ENCODE measurements at places on chromosomes 4 and X. TPM values are rescaled to one million over a fixed set of nuclear protein-coding genes. Genes with fewer than 3 reads are reported as not detected.

GRCh38 chr4:79334783-79335182 lies 8.9 kb upstream of the NAA11 start:
- H3K27ac ChIP-seq, result no peak overlapping the region
- DNase-seq, result no peak
- no peaks in the 10 kb centered on the region for H3K27me3 ChIP-seq
- H3K36me3 ChIP-seq, result no peaks in the 10 kb centered on the region
- H3K4me3 ChIP-seq, result no peak overlapping the region

DNA sequence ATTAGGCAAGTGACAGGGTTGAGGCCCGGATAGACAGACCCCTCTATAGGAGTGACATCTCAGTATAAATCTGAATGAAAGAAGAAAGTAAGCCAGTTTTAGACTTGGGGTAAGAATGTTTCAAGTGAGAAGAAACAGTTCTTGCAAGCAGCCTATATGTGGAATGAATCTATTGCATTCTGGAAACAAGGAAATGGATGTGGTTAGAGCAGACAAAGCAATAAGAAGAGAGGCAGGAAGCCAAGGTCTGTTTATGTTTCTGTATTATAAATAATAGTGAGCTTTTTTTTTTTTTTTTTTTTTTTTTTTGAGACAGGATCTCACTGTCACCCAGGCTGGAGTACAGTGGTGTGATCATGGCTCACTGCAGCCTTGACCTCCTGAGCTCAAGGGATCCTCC lies 255.8 kb downstream of the UNC5C start:
- H3K4me1 ChIP-seq, result no peaks in the 10 kb centered on the region
- no peak overlapping the region for H3K27ac ChIP-seq
- no peak for DNase-seq
- H3K36me3 ChIP-seq, result no peaks in the 10 kb centered on the region
- no peaks in the 10 kb centered on the region for H3K27me3 ChIP-seq

GRCh38 chrX:70439016-70439415 lies 5.6 kb upstream of the DLG3 start:
- H3K36me3 ChIP-seq, result no peaks in the 10 kb centered on the region
- no peak overlapping the region for H3K27ac ChIP-seq
- no peak for DNase-seq
- peaks cover 2% of the 10 kb centered on the region for H3K27me3 ChIP-seq
- peaks cover 4% of the 10 kb centered on the region for H3K4me1 ChIP-seq

DNA sequence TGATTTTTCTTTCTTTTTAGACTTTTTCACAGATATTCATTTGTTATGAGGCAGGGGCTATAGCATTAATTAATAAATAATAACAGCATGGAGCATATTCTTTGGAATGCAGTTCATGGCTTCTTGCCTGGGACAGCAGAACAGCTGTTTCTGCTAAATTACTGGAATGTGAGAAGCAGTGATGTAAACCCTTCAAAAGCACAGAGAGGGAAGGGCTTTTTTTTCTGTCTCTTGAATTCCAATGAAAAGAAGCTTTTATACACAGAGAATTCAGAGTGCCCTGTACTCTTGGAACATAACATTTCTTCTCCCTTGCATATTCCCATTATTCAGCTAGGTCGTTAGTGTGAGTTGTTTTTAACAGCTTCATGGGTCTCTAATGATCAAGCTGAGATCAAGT lies 28.5 kb upstream of the ANK2 start:
- no peak overlapping the region for H3K27ac ChIP-seq
- no peaks in the 10 kb centered on the region for H3K27me3 ChIP-seq
- H3K4me3 ChIP-seq, result no peak overlapping the region
- H3K4me1 ChIP-seq, result no peaks in the 10 kb centered on the region
- no peak for DNase-seq
- no peaks in the 10 kb centered on the region for H3K36me3 ChIP-seq

DNA sequence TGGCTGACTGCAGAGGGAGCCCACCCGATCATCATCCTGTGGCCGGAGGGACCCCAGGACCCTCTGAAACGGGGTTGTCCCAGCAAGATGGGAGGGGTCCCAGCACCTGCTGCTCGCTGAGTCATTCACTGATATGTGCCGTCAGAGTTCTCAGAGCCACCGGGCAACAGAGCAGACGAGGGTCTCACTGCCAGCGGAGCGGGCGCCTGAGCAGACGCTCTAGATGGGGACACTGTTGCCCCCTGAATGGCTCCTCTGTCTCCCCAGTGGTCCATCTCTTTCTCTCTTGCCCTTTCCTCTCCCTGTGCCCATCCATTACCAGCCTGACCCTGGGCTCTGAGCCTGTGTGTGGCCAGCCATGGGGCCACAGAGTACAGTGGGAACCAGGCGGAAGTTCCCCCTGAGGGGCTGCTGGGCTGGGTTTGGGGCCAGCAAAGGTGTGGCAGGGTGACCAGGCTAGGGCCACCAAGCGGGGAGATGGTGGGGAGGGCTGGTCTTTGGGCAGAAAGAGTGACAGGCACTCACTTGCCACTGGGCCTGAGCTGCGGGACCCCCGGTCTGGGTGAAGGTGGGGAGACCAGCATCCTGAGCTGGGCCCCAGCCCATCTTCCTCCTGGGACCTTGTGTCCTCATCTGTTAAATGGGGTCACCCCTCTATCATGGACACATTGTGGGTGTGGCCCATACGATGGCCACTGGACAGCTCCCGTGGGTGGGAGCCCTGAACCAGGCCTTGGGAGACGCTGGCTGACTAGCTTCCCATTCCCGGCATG lies 90.9 kb downstream of the HMX1 start:
- H3K4me3 ChIP-seq, result no peak overlapping the region
- H3K4me1 ChIP-seq, result no peaks in the 10 kb centered on the region

GRCh38 chr4:57162499-57163019 lies 52.4 kb upstream of the IGFBP7 start:
- no peaks in the 10 kb centered on the region for H3K36me3 ChIP-seq
- H3K27ac ChIP-seq, result no peak overlapping the region
- peaks cover 2% of the 10 kb centered on the region for H3K4me1 ChIP-seq
- peaks cover 13% of the 10 kb centered on the region for H3K27me3 ChIP-seq
- DNase-seq, result no peak
- H3K4me3 ChIP-seq, result no peak overlapping the region

DNA sequence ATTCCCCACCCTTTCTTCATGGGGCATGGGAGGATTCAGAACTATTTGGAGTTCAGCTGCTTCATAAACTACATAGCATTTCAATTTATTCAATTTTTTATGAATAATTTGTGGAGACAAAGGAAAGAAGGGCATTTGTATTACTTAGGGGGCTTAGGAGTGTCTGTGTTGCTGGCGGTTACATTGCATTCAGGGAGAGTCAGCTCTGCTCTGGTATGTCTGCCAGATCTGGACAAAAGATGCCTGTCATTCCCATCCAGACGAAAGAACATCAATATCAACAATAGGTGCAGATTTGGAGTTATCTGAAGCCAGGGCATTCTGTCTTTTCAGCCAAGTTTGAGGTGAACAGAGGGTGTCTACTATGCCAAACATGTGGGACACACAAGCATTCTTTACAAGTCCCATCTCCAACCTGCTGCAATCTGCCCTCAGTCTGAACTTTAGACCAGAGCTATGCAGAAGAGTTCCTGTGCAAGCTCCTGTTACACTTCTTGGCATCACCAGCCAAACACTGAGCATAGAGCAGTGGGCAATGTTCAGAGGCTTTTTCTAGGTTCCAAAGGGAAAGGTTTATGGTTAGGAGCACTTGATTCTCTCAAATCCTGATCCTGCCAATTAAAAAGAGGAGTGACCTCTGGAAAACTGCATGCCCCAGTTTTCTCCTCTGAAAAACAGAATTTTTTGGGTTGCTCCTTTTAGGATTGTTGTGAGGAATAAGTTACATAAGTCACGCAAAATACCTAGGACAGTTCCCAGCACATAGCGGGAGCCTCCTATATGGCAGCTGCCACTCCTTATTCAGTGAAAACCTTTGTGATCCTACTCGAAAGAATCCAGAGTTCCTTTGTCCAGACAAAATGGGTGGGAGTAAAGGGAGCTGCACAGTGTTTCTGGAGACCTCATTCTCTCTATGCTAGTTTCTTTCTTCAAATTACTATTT lies 719.5 kb upstream of the SLIT2 start:
- peak; percentile 38 for DNase-seq
- no peak overlapping the region for H3K27ac ChIP-seq
- H3K4me3 ChIP-seq, result no peak overlapping the region
- no peaks in the 10 kb centered on the region for H3K27me3 ChIP-seq
- H3K36me3 ChIP-seq, result no peaks in the 10 kb centered on the region

GRCh38 chr4:79247695-79248394 lies 78.0 kb downstream of the NAA11 start:
- H3K4me3 ChIP-seq, result no peak overlapping the region
- H3K36me3 ChIP-seq, result no peaks in the 10 kb centered on the region
- DNase-seq, result no peak
- no peaks in the 10 kb centered on the region for H3K27me3 ChIP-seq

- no peak for DNase-seq
- H3K27ac ChIP-seq, result peak overlapping the region; percentile 17
- H3K27me3 ChIP-seq, result no peaks in the 10 kb centered on the region
- no peak overlapping the region for H3K4me3 ChIP-seq
Measured at GRCh38 chr4:124111411-124111810, 601.1 kb downstream of the ANKRD50 start.

DNA sequence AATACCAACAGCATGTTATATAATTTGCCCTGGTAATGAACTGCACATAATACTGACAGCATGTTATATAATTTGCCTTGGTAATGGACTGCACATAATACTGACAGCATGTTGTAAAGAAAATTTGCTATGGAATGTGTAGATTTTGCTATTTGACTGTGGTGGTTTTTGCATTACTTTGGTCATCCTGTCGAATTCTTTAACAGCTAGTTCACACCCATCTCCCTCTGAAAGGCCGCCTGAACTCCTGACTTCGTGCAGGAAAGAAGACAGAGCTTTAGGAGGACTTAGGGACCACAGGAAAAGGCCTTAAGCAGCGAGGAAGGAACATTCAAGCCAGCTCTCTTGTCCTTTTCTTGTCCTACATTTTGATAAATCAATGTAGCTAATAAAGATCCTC lies 45.2 kb upstream of the DCLK2 start:
- H3K4me3 ChIP-seq, result no peak overlapping the region
- H3K36me3 ChIP-seq, result no peaks in the 10 kb centered on the region
- no peak for DNase-seq
- 0 out of 2 replicates have a peak, but pooled peaks cover 2% of the 10 kb centered on the region for H3K4me1 ChIP-seq
- H3K27ac ChIP-seq, result no peak overlapping the region

DNA sequence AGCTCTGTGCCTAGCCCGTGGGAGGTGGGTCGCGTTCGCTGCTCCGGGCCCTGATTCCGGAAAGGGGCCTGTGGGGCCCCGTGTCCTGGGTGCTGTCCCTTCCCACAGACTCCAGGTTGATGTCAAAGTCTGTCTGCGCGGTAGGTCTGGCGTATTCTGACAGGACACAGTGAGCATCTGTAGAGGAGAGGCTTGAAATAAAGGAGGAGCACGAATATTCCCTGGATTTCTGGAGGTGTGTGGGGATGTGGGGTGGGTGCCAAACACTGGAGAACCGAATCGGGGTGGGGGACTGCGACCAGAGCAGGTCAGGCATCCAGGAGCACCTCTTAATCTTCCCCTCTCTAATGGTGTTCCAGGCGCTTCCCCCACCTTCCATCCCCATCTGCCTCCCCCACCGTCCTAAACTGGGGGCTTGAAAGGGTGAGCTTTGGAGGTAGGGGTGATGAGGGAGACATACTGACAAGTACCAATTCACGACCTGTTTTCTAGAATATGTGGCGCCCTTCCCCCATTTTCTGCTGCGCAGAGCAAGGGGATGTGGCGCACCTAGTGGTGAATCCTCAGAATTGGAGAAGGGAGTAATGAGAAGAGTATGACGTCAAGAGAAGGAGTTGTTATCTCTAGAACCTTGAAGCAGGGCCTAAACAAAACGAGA lies 877 bp downstream of the GPRASP1 start:
- peak overlapping the region; percentile 51 for H3K4me3 ChIP-seq
- peaks cover 2% of the 10 kb centered on the region for H3K27me3 ChIP-seq
- DNase-seq, result peak; percentile 29
- H3K4me1 ChIP-seq, result no peaks in the 10 kb centered on the region
- H3K36me3 ChIP-seq, result no peaks in the 10 kb centered on the region

DNA sequence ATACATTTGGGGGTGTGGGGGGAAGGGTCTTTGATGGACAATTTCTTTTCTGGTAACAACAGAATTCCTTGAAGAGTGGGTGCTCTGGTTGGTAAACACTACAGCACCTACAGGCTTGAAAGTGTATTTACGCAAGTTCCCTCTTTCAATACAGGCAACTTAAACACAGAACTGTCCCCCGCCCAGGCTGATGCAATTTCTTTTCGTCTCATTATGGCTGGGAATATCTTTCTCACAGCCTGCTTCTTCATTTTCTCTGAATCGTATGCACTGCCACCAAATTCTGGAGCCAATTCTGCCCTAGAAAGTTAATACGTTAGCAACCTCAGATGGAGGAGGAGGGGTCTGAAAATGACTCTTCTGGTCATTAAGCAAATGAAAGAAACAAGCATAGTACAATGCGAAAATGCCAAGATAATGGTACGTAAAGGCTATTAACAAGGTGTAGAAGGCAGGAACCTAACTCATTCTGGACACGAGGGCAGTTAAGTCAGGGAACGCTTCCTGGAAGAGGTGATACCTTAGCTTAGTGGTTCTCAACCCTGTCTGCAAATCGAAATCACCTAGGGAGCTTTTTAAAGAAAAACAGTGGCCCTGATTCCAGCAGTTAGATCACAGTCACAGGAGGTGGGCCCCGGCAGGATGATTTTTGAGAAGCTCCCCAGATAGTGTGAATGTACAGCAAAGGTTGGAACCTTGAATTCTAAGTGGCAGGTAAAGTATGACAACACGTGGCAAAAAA lies 1.0 kb downstream of the AGA start:
- peaks cover 9% of the 10 kb centered on the region for H3K4me1 ChIP-seq
- peak overlapping the region; percentile 94 for H3K27ac ChIP-seq
- H3K27me3 ChIP-seq, result no peaks in the 10 kb centered on the region
- H3K4me3 ChIP-seq, result peak overlapping the region; percentile 87

- no peak overlapping the region for H3K27ac ChIP-seq
- no peak overlapping the region for H3K4me3 ChIP-seq
- H3K4me1 ChIP-seq, result no peaks in the 10 kb centered on the region
Measured at GRCh38 chr4:187993827-187994226, 1.7 kb upstream of the ZFP42 start.

DNA sequence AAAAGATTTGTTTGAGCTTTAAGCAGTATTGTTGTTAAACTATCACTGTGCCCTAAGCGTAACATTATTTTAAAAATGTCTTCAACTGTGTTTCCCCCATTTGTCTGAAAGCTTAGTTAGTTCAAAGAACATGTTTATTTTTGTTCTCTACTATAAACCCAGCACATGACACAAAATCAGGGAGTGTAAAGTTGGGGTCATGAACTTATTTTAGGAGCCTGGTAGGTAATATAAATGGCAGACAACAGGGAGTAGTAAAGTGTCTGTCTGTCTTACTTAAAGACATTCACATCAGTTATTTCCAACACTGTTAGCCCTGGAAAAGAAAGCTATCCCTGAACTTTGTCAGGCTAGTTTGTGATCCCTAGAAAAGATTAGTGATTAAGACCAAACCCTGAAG lies 3.9 kb downstream of the AIMP1 start:
- no peaks in the 10 kb centered on the region for H3K27me3 ChIP-seq
- no peak overlapping the region for H3K27ac ChIP-seq
- H3K4me1 ChIP-seq, result no peaks in the 10 kb centered on the region

Gene SSX1
- not detected for total RNA-seq

Gene TMPRSS11D
- not detected for total RNA-seq

Gene ADH7
- total RNA-seq, result not detected

Gene RAB40AL
- 0.28 TPM for total RNA-seq

Gene NXT2
- 11.7 TPM for total RNA-seq

Gene CXCL11
- total RNA-seq, result under 0.01 TPM
